ENCODE measurements at places on chromosomes 13 and 19.

- DNase-seq = no peak
Measured at GRCh38 chr13:20424949-20425348, 100.7 kb downstream of the CRYL1 start.

DNA sequence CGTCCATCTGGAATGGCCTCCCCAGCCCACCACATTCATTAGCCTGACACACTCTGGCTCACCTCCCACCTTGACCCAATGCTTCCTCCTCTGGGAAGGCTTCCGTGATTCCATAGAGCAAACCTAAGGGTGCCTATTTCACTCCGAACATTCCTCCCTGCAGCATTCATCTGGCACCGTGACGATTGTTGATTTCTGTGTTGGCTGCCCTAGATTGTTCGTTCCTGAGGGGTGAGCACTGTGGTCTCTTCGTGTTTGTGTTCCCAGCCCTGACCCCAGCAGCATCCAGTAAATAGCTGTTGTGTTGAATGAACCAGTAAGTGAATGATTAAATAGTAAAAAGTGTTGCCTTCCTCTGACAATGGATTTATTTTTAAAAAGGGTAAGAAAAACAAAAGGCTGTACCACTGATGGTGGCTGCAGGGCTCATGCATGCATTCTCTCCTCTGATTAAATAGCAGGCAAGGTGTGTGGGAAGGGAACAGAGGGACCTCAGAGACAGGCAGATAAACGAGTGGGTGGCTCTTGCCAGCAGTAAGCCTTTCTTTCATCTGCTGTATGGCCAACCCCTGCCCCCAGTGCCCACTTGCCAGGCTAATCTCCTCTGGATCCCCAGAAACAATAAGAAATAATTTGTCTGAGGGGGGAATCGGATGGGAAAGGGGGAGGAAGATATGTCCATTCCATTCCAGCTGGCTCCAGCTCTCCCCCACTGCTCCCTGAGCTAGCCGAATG, 48.4 kb upstream of the CACNA1A start:
- no peak for DNase-seq

DNA sequence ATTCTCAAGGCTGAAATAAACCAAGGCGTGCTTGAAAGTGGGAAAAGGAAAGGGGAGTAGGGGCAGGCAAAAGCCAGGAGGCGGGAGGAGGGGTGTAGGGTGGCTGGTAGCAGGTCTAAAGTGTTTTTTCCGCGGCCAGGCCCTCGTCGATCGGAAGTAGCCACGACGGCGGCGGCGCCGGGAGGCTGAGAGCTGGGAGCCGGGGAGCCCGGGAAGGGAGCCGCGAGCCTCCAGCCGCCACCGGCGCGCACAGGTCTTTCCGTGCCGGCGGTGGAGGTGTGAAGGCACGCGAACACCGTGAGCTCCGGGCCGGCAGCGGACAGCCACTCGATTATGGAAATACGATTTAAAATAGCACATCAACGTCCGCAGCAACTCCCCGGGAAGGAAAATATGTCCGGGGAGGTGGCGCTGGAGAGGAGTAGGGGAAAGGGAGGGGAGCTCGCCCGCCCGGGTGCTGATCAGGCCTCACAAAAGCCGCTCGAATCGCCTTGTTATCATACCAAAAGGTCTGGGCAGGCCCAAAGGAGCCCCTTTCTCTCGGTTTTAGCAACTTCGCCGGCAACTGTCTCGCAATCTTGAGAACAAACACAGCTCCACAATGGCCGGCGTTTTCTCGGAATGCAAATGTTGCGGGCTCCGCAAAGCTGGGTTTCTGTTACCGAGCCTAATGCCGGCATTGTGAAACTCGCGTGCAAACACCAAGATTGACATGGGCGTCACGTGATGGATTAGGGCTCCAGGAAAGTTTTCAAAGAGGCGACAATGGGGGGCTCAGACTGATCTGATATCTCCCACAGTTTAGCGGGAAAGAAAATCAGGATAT, 2.9 kb upstream of the PCDH8 start:
- peak; percentile 50 for DNase-seq

- DNase-seq = no peak
Measured at GRCh38 chr19:18379803-18380747, 5.9 kb upstream of the GDF15 start.

- peak; percentile 99 for DNase-seq
Measured at GRCh38 chr19:45370410-45371204, at the start of gene ERCC2. ERCC2 (minus strand) TSS chr19:45370573; CDS start chr19:45370540, 33 bp downstream.

- no peak for DNase-seq
Measured at GRCh38 chr19:40081411-40081810, 9.3 kb downstream of the ZNF780A start.

DNA sequence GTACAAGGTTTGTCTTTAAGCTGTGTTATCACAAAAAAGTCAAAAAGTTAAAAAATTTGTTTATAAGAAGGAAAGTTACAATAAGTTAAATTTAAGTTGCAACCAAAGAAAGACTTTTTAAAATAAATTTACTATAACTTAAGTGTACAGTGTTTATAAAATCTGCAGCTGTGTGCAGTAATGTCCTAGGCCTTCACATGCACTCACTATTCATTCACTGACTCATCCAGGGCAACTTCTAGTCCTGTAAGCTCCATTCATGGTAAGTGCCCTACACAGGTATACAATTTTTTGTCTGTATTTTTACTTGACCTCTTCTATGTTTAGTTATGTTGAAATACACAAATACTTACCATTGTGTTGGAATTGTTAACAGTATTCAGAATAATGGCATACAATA, 667.9 kb upstream of the SLITRK5 start:
- no peak for DNase-seq

- DNase-seq = no peak
Measured at GRCh38 chr13:111256946-111257345, 63.5 kb upstream of the TEX29 start.

DNA sequence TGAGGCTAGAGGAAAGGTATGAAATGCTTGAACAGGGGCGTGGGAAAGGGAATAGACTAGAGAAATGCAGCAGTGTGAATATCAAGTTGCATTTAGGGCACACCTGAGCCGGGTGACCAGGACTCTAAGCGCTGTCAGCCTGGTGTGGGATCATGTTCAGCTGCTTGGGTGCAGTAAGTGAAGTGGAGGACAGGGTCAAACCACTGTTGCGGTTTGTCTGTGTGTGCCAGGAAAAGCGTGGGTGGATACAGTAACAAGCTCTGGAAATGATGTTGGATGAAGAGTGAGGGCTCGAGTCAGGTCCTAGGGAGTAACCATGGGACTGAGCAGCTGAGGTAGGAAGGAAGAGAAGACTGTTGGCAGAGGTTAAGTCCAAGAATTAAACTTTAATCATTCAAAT, 15.8 kb downstream of the DGKH start:
- no peak for DNase-seq

DNA sequence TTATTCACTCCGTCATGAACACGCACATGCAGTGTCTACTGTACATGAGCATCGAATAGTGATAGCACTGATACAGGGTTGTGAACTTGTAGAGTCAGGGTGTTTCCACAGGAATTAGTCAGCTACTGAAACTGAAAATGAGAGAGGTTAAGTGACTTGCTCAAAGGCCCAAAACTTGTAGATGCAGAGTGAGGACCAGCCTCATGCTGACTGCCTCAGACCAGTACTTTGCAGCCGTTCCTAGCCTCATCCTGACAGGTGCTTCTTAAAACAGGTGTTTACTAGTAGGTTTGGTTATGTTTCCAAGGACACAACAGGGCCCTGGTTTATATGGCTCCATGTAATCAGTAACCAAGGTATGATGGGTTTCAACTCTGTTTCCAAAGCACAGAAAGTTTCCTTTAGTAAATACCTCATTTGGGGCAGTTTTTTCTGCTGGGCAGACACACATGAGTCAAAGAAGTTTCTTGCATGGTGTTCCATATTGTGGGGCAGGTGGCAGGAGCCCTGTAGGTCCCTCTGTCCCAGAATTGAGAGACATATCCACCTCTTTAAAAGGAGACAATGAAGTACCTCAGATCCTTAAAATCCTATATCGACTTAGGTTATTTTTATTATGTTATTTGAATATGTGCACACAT, 16.0 kb downstream of the FGF9 start:
- DNase-seq = no peak

DNA sequence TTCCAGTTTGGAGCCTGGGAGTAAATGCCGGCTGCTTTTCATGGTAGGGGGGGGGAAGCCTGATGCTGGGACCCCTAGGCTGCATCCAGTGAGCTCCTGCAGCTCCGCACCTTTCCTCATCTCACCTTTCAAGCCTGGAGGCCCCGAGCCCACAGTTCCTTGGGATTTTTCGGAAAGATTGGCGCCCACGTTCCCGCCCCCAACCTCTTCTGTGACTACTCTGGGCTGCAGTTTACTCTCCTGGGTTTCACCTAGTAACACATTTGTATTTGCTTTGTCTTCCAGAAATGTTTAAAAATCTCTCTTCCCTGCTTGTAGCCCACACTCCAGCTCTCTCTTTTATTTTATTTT, 51.9 kb upstream of the SPATA13 start:
- DNase-seq = no peak

GRCh38 chr19:53907193-53907581, 1.9 kb upstream of the CACNG7 start:
- DNase-seq = no peak

DNA sequence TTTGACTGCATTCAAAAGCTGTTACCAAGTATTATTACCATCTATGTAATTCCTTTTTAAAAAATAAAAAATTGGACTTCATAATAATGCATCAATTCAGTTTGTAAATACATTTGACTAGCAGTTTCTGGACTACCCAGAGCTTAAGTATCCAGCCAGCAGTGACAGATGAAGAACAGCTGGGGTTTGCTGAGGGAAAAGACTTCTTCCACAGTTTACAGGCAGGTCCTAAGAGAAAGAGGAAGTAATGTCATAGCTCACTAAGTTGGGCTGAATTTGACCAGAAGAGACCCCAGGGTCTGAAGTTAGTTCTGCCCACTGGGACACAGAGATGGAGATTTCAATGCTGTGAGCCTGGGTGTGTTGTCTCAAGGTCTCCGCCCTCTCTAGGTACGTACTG, 96.4 kb downstream of the MBNL2 start:
- DNase-seq = no peak

GRCh38 chr13:83232626-83233025, 649.6 kb downstream of the SLITRK1 start:
- DNase-seq = no peak

DNA sequence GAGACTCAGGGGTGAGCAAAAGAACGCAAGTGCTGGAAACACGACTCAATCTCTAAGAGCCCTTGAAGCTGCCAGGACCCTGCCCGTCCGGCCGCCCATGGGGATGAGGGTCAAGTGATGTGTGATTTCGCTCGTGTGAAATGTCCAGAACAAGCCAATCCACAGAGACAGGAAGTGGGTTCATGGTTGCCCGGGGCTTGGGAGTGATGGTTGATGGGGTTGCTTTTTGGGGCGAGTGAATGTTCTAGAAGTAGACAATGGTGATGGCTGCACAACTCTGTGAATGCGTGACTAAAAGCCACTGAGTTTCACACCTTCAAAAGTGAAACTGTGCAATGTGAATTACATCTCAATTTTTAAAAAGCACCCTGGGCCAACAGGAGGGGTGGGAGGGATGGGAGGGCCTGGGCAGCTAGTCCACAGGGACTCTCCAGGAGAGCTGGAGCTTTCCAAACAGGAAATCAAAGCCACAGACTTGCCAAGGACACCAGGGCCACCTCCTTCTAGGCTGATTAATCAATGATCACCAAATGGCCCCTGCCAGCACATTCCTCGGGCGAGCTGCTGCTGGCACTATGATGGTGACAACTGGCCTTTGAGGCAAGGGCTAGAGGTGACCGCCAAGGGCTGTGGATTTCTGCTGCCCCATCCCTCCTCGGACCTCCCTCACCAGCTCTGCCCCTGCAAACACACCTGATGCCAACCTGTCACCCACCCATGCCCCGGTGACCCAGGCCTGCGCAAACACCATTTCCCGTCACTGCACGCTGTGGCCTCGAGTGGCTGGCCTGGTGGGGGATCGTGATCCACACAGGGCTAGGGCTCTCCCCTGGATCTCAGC, 14.0 kb downstream of the DPP9 start:
- no peak for DNase-seq

GRCh38 chr19:58059003-58059670, at the start of gene ZNF135:
ZNF135 (plus strand) TSS chr19:58059282; CDS start chr19:58060003, 721 bp downstream.
- peak; percentile 81 for DNase-seq

DNA sequence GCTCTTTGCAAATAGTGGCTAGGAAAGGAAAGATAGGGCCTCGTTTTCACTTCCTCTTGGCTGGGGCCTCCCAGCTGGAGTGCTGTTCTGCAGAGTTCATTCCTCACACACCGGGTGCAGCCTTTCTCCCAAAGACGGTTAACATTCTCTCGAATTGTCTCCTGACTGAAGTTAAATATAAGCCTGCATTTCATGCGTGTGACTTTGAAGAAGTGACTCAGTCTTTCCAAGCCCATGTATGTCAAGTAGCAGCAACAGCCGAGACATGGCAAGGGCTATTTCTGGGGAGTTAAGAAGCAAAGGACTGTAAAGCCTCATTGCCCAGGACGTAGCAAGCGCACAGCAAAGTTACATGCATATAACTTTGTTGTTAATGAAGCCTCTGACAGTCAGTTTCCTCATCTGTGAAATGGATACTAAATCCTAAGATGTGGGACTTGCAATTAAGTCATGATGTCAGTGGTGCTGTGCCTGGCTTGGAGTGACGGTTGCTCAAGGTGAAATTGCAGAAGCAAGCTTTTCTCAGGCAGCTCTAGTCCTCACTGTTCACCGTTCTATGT, 502.4 kb downstream of the MYO16 start:
- peak; percentile 29 for DNase-seq

DNA sequence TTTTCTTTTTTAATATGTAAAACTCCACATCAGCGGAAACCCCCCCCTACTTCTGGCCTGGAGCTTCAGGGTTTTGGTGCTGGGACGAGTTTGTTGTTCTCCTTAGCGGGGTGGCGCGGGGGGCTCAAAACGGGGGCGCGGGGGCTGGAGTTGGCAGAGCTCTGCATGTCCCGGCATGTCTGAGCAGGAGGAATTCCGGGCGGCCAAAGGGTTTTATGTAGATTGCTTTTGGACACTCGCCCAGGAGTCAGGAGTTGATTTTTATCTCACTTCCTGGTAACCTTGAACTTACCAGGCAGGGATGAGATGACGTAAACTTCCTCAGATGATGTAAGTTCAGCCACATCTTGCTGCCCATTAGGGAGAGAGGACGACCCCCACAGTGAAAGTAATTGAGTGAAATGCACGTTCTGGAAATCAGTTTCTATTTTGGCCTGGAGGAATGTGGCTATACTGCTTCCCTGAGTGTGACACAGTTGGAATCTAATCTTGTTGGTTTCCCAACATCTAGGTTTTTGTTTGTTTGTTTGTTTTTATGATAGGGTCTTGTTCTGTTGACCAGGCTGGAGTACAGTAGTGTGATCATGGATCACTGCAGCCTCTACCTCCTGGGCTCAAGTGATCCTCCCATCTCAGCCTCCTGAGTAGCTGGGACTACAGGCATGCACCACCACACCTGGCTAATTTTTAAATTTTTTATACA, 21.0 kb upstream of the GDF15 start:
- DNase-seq = no peak

GRCh38 chr13:50616101-50616500, 227.4 kb downstream of the DLEU7 start:
- no peak for DNase-seq

GRCh38 chr13:102863590-102863989, 17.8 kb downstream of the ERCC5 start:
- no peak for DNase-seq

- no peak for DNase-seq
Measured at GRCh38 chr19:16259385-16260159, 61.9 kb downstream of the AP1M1 start.

GRCh38 chr19:16375936-16376185, 51.2 kb downstream of the KLF2 start:
- DNase-seq = no peak

- no peak for DNase-seq
Measured at GRCh38 chr19:40232479-40232878, 6.0 kb upstream of the CCNP start.

- no peak for DNase-seq
Measured at GRCh38 chr19:4215807-4216206, 13.5 kb upstream of the EBI3 start.

GRCh38 chr13:59413126-59413525, 750.6 kb downstream of the DIAPH3 start:
- no peak for DNase-seq
